ENCODE measurements at places on chromosomes 12 and 14.

DNA sequence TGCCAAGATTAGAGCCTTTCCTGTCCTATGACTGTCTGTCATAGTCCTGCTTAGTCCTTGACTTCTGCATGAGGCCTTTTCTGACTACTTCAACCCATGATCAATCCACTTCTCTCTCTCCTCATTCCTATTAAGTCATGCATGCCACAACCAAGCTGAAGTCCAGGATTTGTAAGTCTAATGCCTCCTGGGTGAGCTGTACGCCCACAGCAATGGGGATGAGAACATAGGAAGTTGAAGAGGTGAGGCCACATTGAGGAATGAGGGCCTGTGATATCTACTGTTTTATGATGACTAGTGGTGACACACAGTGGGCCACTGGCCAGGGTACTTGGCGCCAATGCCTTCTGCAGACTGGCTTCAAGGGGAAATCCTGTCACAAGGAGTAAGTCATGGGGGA is 994.1 kb upstream of the TMEM132C start:
- no peak for DNase-seq

- DNase-seq = no peak
Observed at GRCh38 chr12:24228371-24228770, 278.9 kb upstream of the SOX5 start.

DNA sequence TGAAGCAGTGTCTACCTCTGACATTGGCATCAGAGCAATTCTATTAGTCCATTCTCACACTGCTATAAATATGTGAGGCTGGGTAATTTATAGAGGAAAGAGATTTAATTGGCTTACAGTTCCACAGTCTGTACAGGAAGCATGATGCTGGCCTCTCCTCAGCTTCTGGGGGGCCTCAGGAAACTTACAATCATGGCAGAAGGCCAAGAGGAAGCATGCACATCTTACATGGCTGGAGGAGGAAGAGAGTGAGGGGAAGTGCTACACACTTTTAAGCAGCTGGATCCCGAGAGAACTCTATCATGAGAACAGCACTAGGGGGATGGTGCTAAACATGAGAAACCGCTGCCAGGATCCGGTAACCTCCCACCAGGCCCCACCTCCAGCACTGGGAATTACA is 25.7 kb upstream of the SEL1L start:
- no peak for DNase-seq

DNA sequence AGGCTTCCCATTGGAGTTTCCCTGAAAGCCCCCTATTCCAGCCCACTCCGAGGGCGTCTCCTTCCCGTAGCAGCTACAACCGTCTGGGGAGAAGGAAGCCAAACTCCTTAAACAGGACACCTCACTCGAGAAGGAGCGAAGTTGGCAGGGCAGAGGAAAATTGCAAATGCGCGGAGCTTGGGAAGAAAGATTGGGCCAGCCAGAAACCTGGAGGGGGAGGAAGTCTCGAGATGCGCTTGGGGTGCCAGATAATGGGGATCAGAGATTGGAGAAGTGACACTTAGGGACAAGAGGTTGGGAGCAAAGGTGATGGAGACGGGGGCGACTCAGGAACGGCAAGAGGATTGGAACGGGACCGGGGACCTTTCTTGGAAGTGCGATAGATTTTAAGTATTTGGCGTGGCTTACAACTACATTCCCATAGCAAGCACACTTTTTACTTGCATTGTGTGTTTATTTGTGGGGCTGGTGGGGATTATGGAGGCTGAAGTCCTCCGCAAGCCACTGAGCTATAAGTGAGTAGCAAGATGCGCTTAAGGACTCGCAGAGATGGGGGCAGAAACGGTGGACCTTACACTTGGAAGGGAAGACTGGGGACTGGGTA is 926 bp downstream of the HRK start:
- DNase-seq = no peak

DNA sequence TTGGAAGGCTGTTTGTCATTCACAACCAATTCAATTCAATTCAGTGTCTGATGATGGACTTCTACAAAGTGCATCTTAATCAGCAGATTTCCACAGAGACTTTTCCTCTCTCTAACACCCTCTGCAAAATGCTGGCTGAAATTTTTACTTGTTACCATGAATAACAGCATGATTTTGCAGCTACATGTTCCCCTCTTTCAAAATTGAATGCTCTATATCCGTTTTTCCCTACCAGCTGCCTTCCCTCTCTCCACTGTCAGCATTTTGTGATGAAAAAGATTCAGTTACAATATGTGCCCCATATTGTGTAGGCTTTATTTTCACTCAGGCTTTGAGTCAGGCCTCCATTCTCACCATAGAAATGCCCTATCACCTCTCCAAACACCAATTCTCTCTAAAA is 334.6 kb downstream of the SYT1 start:
- no peak for DNase-seq

DNA sequence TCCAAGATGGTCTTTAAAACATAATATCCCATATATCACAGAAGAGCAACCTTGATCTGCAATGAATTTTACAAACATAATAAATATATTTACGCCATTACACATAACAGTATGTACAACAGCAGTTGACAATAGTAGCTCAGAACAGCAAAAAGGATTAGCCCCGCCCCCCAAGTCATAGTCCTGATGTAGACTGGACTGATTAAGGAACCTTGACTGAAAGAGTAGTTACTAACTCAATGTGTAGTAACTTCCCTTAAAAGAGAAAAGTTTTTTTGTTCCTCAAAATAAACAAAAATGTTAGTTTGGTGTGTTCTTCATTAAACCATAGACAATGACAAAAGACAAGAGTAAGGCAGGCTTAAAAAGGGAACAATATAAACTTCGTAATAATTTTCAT is 44.5 kb downstream of the GTF2A1 start:
- DNase-seq = no peak

DNA sequence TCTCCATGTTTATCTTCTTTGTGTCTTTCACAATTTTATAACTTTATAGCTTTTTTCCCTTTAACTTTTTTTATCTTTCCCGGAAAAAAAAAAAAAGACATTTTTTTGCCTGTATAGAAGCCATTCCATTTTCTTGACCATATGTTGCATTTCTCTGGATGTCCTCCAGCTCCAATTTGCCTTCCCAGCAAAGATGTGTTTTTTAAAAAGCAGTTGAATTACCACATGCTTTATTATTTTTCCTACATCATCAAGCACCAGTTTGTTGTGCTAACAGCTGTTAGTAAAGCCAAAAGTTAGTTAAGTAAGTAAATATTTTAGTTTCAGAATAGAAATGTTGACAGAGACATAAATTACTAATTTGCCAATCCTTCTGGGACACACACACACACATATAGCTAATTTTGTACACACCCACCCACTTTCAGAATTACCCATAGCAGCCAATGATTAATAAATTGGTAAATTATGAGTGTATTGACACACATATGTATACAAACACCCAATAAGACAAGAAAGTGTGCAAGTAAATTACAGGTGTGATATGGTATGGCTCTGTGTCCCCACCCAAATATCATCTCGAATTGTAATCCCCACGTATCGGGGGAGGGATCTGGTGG is 118.3 kb downstream of the SLC38A6 start:
- no peak for DNase-seq

DNA sequence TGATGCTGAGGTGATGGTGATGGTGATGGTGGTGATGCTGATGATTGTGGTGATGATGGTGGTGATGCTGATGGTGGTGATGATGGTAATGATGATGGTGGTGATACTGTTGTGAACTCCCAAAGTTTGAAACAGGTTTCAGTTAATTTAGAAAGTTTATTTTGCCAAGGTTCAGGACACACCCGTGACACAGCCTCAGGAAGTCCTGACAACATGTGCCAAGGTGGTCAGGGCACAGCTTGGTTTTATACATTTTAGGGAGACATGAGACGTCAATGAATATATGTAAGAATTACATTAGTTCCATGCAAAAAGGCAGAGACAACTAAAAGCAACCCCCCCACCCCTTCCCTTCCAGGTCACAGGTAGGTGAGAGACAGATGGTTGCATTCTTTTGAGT is 112.8 kb upstream of the EVL start:
- DNase-seq = no peak

DNA sequence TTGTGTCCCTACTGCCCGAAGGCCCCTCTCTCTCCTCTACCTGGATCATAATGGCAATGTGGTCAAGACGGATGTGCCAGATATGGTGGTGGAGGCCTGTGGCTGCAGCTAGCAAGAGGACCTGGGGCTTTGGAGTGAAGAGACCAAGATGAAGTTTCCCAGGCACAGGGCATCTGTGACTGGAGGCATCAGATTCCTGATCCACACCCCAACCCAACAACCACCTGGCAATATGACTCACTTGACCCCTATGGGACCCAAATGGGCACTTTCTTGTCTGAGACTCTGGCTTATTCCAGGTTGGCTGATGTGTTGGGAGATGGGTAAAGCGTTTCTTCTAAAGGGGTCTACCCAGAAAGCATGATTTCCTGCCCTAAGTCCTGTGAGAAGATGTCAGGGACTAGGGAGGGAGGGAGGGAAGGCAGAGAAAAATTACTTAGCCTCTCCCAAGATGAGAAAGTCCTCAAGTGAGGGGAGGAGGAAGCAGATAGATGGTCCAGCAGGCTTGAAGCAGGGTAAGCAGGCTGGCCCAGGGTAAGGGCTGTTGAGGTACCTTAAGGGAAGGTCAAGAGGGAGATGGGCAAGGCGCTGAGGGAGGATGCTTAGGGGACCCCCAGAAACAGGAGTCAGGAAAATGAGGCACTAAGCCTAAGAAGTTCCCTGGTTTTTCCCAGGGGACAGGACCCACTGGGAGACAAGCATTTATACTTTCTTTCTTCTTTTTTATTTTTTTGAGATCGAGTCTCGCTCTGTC is 1.8 kb downstream of the INHBE start:
- DNase-seq = no peak

- DNase-seq = no peak
Observed at GRCh38 chr12:95607642-95608041, 56.4 kb upstream of the USP44 start.

GRCh38 chr14:69672356-69672755 is 61.0 kb downstream of the SUSD6 start:
- no peak for DNase-seq

GRCh38 chr14:74656964-74657363 is 44.9 kb upstream of the LTBP2 start:
- DNase-seq = no peak

GRCh38 chr14:73397810-73398209 is 60.5 kb downstream of the NUMB start:
- DNase-seq = no peak

- no peak for DNase-seq
Observed at GRCh38 chr12:119385659-119386058, 51.1 kb downstream of the CCDC60 start.

DNA sequence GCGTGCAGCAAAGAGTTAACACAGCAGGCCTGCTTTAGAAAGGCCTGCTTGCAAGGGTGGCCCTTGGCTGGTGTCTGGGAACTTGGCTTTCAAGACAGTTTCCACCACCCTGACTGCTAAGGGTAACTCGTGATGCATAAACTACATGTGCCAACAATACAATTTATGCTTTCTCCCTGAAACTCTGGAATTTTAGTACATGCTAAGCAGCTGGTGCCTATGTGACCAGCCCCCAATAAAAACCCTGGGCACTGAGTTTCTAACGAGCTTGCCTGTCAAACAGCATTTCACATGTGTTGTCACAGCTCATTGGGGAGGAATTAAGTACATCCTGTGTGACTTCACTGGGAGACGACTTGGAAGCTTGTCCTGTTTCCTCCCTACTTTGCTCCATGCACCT is 133.1 kb downstream of the SLC5A8 start:
- no peak for DNase-seq

- no peak for DNase-seq
Observed at GRCh38 chr12:57614178-57614947, 3.1 kb downstream of the ARHGEF25 start.

GRCh38 chr12:3571724-3572123 is 80.7 kb downstream of the PRMT8 start:
- DNase-seq = no peak

DNA sequence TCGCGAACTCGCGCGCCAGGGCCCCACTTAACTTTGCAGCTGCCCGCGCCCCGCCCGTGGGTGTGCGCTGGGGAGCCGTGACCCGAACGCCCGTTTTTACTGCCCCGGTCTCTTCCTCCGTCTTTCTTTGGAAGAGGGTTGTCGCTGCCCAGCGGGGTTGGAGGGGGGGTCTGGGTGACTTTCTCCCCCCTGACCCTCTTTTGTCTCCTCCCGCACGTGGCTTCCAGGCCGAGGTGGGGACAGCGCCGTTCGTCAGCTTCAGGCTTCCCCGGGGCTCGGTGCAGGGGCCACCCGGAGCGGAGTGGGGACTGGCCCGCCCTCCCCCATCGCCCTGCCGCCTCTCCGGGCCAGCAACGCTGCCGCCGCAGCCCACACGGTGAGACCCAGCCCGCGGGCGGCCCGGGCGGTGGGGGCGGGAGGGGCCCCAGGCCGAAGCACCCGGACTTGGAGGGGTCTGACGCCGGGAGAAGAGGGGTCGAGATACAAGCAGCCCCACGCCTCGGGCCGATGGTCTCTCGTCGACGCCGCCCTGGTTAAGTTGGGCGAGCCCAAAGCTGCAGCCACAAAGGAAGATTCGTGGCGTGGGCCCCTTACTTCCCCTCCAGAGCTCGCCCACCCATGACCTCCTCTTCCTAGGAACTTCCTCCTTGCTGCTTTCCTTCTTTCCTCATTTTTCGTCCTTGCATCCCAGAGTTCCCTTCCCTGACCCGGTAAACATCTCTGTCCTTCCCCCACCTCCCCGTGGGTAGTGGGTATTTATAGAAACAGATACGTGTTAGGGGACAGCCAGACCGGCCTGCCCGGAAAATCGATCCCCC is 1.2 kb downstream of the DYRK2 start:
- DNase-seq = no peak

DNA sequence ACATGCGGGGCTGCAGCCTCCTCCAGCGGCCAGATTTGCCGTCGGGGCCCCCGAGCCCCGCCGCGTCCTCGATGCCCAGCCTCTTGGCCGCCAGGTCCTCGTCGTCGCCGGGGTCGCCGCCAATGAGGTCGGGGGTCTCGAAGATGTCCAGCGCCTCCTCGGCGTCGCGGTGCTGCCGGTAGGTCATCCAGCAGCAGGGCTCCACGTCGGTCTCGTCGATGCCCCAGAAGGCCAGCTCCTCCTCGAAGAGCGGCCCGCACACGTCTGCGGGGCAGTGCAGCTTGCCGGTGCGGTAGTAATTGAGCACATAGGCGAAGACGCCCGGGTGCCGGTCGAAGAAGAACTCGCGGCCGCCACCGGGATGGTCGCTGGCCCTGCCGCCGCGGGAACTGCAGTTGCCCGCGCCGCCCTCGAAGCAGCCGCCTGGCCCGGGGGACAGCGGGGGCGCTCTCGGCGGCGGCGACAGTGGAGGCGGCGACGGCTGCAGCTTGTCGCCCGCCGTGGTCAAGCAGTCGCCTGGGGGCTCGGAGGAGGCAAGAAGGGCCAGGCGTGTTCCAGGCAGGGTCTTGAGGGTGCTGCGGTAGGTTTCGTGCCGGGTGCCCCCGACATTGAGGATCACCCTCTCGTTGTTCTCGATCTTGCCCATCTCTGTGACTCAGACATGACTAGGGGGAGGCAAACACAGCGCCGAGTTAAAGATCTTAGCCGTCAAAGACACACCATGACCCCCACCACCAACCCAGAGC is 2.1 kb downstream of the KCNC2 start:
- no peak for DNase-seq
